ENCODE measurements at places on chromosomes 12 and 14.

GRCh38 chr12:31533470-31533869, 57.5 kb downstream of the DENND5B start:
- DNase-seq: no peak

DNA sequence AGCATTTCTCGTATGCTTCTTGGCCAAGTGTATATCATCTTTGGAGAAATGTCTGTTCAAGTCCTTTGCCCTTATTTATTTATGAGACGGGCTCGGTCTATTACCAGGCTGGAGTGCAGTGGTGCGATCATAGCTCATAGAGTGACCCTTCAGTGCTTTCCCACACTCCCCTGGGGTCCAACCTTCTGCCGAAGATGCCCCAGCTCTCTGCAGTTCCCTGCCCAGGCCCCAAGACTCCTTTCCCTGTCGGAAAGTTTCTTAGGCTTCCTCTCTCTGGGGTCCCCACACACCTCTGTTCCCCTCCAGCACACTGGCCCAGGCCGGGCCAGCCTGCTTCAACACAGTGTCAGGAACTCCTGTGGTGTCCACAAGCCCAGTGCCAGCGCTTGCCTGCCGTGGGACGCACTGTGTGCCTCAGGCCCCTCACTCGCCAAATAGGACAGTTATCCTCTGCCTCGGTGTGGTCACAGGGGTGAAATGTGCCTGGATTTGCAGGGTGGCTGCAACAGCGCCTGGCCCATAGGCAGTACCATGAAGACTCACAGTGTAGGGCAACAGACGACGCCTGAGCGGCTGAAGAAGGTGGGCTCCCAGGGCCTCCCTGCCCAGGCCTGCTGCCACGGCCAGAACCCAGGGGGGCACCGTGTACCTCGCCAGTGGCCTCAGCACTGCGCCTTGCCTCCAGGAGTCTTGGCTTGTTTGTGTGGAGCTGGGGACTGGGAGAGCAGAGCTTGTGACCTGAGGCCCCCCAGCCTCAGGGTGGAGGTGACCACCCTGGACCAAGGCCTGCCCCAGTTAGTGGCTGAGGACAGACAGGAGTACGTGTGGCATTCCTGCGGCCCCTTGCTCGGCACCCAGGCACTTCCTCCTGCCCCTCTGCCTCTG, 4.9 kb upstream of the ASPG start:
- no peak for DNase-seq

DNA sequence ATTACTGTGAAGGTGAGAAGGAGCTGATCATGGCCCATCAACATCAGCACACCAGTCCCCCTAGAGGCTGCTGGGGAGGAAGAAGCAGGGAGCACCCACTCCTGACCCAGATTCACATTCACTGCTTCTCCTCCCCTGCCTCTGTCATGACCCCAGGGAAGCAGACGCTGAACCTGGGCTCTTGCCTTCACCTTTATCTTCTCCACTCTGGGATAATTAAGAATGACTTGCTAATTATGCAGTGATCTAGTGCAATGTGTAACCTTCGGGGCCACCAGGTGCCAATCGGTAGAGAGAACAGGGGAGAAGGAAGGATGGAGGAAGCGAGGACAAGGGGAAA, 44.4 kb upstream of the IQSEC3 start:
- no peak for DNase-seq

DNA sequence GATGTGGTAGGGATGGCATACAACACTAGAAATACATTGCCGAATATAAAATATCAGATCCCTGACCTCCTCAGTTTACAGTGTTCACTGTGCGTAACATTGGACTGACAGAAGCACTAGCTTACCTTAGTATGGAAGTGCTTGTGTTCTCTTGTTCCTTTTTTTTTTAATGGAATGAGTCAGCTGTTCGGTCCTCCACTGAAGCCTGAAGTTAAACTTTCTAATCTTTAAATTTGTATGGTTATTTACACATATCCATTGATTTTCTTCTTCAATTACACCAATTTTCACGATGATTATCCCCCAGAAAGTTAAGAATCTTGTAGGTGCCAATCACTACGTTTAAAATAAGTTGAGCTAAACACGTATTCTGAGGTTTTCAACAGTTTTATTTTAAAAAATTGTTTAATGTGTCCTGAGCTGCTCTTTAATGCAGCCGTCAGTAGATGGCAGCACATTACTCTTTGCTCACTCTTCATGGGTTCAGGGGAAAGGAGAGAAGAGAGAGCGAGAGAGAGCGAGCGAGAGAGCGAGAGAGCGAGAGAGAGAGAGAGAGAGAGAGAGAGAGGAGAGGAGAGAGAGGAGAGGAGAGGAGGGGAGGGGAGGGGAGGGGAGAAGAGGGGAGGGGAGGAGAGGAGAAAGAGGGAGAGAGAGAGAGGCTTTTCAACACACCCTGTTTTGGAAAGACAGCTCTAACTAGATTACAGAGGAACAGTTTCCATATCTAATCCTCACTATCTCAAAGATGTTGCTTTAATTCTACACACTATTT, 134.7 kb upstream of the SCAF11 start:
- DNase-seq: peak; percentile 75

DNA sequence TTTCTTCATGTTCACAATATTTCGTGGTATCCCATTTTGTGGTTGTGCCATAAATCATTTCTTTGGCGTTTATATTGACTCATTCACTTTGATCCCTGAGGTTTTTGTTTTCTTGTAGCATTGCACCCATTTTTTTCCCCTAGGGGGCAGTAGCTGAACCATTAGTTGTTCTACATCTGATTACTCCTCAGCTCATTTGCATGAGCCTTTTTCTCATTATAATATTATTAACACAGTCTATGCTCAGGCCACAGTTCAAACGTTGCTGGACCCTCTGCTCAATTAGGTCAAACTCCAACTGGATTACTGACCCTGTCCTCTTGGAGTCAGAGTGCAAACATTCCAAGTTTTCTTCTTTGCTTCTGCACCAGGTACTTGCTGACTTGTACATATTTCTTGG, 475.4 kb upstream of the SEL1L start:
- no peak for DNase-seq

GRCh38 chr14:28298156-28298555, 468.4 kb upstream of the FOXG1 start:
- no peak for DNase-seq

- DNase-seq: no peak
These were observed 38.4 kb downstream of the EAPP start for GRCh38 chr14:34501004-34501580.

GRCh38 chr12:115230606-115231005, 546.6 kb upstream of the TBX3 start:
- no peak for DNase-seq

DNA sequence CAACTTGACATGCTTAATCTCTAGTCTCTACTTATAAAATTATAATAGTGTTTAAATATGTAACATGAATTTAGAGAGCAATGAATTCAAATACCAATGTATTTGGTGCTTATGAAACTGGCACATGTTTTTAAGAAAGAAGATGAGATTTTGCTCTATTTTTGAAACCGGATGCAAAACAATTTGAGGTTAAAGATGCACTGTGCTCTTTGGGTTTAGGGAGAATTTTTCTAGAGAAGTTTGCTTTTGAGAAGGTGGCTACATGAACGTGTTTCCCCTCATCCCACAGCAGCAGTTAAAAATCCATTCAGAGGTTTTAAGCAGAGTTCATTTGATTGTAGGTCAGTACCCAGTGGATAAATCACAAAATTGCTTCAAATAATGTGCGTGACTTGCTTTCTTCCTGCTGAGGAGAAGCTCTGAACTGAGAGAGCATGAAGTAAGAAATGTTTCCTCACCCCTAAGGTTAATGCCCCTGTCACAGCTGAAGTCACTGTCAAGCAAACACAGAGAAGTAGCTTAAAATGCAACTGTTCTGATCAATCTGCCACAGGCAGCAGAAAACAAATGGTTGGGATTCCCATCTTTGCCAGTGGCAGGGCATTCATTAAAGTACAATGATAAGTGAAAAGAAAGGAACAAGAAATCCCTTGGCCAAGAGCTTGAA, 241.9 kb upstream of the SYT1 start:
- no peak for DNase-seq

GRCh38 chr12:113448873-113449272, 22.8 kb downstream of the LHX5 start:
- no peak for DNase-seq

DNA sequence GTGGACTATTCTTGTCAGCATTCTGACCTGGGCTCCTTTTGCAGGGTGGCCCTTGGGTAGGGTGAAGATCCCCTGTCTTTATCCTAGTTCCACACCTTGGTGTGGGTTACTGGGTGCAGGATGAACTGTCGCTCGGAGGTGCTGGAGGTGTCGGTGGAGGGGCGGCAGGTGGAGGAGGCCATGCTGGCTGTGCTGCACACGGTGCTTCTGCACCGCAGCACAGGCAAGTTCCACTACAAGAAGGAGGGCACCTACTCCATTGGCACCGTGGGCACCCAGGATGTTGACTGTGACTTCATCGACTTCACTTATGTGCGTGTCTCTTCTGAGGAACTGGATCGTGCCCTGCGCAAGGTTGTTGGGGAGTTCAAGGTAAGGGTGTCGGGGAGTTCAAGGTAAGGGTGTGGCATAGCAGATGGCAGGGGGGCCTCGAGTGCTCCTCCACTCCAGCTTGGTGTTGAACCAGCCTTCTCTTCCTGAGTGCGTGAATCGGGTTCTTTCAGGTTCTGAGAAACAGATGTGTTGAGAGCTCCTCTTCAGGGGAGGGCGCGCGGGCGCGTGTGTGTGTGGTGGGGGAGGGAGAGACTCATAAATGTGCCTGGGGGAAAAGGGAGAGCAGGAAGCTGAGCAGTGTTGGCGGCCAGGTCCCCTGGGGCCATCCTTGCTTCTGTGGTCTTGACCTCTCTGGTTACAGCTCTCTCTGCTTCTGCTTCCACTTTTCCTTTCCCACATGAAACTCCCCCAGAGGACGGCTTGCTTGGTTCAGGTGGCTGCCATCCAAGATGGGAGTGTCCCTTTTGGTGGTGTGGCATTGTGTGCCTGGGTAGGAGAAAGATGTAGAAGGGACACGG, 4.0 kb downstream of the ATG101 start:
- no peak for DNase-seq

Measured in CD4-positive, alpha-beta T cell treated with Interleukin-4 for 4 hours (primary cell).